ENCODE measurements at places on chromosomes 1 and 21.

- DNase-seq: no peak
These were observed 249.3 kb upstream of the DUSP10 start for GRCh38 chr1:221991221-221991620.

- DNase-seq: no peak
These were observed 22.7 kb downstream of the KCNQ4 start for GRCh38 chr1:40806240-40806639.

GRCh38 chr1:233647073-233647472 lies 33.2 kb downstream of the KCNK1 start:
- no peak for DNase-seq

DNA sequence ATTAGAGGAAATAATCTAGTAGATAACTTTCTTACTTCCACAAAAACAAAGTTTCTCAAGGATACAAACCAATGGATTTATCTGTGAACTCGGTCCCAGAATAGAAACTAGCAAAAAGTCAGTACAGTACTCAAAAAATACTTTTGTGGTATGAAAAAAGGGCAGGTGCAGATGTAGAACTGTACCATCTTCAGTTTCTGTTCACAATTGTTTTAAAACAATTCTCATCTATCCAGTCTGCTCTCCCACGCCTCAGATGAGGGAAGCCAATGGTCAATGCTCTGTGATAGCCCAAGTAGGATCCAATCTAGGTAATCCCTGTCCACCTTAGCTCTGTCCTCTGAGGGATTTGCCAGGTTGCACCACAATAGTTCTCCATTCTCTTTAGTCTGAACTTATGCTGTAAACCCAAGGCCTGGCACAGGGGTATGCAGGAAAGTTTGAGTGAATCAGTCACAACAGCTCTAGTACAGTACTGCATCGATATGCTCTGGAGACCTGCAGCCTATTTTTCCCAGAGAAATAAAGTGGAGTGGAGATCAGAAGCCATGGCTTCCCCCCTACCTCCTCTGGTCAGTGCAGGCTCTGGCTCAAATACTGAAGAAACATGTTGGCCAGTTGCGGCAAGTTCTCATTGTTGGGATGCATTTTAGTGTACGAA lies 1.4 kb downstream of the KTI12 start:
- no peak for DNase-seq
